ENCODE measurements at places on chromosomes 3 and 15.

- DNase-seq, result no peak
Observed at GRCh38 chr15:48802257-48802656, 8.6 kb downstream of the CEP152 start.

- DNase-seq, result no peak
Observed at GRCh38 chr15:73782344-73782959, 29.3 kb upstream of the INSYN1 start.

DNA sequence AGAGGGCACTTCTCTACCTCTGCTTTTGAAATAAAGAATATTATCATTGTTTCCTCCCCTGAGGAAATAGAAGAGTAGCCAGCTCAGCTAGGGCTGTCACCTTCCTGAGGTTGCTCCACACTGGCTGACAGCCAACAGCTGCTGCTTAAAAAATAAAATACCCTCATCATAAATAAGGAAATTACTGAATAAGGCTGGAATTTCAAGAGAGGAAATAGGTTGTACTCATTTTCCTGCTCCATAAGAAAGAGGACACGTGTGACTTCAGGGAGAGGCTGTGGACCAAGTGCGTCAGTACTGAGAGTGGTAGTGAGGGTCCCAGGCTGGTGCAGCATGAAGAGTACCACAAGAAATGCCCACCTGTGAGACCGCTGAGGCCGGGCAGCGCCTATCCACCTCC lies 8.1 kb upstream of the C2CD4B start:
- DNase-seq, result no peak

DNA sequence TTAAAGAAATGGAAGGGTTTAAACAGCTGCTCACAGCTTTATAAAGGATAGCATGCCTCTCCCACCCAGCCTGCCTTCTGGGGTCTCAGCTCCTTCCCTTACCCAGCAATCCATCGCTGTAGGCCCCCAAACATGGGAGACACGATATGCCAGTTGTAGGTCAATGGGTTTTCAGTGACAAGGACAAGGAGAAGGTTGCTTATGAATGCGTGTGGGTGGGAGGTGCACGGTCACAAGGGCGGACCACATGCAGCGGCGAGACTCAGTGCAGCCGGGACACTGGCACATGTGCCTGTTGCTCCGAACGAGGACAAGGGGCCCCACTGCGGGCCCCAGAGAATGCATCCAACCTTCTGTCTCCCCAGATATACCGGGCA lies 67.0 kb downstream of the MGLL start:
- DNase-seq, result no peak

DNA sequence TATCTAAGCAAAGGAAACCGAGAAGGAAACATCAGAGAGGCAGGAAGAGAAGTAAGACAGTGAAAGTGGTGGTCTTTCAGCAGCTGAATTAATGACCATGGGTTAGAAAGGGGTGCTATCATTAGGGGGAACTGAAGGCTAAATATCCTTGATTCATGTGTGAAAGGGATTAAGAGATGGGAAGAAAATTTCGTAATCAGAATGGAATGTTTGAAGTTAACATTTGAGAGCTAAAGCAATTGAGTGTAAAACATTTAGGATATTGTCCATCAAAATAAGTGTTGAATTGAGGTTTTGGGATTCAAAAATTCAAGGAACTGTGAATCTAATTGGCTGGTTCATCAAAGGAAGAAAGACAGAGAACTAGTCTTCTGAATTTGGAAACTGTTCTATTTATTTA lies 4.1 kb upstream of the ECT2 start:
- DNase-seq, result no peak

DNA sequence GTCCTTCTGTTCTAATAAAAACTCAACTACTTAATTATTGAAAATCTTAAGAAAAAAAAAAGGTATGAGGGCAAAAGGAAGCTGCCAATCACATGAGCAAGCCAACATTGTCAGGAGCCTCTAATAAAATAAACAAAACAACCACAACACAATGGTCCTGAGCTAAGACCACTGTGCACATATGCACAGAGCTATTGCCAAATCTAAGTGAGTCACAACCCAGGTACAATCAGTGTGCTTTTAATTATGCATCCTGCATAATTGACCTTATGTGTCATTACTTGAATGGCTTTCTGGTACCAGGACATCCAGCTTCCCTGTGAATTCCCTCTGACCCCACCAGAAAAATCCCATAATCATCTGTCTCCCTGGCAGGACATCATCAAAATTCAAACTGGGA lies 639.8 kb downstream of the MAGI1 start:
- DNase-seq, result no peak

- no peak for DNase-seq
Observed at GRCh38 chr15:53670701-53671100, 88.8 kb downstream of the WDR72 start.

DNA sequence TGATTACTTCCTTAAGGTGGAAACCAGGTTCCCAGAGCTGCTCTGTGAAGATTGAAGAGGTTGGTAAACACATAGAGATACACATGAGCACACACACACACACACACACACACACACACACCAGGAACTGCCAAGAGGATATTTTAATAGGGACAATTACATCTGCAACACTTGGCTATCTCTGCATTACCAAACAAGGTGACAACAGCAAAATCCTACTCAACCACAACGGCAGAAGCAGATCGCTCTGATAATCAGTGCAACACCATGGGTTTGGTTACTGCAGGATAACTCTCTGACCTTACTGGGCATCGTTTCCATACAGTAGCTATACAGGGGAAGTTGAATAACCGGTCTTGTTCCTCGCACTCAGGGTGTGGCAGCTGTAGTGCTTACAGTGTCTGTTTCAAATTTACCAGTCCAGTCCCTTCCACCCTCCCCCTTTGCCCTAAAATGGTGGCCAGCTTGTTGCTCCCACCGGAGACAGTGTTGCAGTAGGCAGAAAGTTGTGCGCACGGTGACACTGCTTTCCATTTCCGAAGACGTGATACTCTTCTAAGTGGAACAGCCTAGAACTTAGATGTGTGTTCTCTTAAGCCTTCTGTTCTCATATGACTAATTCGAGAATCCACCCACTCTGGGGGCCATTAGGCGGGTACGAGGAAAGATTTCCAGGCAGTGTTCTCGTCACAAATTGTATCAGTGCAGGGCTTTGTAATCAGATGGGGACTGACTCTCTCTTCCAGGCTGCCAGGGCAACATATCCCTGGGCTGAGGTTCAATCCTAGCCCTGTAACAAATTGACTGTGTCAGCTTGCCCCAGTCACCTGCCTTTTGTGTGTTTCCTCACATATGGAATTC lies 176.2 kb downstream of the P3H2 start:
- no peak for DNase-seq

DNA sequence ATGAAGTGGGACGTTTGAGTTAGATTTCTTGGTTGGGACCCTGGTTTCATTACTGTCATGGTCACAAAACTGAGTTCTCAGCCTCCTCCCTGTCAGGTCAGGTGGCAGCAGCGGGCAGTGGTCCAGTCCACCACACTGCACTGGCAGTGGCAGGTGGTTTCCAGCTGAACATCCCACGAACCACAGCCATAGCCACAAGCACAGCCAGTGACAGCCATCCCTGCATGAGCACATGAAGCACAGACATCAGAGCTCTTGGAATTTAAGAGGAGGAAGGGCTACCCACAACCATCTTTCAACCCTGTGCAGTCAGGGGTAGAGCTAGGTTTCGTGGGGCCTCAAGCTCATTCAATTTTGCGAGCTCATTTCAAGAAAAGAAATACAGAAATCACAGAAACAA lies 1.5 kb downstream of the RETNLB start:
- no peak for DNase-seq

DNA sequence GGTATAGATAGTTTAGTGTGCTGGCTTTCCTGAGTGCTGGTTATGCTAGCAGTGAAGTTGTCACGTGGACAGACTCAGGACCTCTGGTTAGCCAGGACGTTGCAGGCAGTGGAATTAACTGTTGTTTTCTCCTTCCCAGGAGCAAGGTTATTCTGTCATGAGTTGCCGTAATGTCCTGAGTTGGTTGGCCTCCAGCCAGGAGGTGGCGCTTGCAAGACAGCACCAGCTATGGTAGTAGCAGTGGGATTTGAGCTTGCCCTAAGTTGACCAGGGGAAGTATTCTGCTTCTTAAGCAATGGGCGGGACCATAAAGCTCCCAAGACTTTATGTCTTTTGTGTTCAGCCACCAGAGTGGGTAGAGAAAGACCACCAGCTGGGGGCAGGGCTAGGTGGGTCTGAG lies 240.7 kb upstream of the DNAJC19 start:
- no peak for DNase-seq

- no peak for DNase-seq
Observed at GRCh38 chr15:78448441-78449219, 10.6 kb downstream of the IREB2 start.

DNA sequence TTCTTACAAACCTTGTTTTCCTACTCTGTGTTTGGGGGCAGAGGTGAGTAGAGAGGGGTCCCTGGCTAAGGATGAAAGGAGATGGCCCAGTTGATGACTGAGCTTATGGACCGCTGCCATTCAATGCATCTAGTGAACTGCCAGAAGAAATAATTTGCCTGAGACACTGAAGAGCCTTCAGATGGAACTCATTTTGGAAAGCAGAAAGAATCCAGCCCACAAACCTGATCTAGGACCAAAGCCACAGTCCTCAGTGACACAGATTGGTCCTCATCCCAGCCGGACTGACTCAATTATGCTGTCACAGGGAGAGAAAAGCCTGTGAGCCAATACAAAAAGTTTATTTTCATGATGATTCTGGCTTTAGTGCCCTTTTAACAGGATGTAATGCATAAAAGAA lies 82.7 kb downstream of the CD47 start:
- no peak for DNase-seq

DNA sequence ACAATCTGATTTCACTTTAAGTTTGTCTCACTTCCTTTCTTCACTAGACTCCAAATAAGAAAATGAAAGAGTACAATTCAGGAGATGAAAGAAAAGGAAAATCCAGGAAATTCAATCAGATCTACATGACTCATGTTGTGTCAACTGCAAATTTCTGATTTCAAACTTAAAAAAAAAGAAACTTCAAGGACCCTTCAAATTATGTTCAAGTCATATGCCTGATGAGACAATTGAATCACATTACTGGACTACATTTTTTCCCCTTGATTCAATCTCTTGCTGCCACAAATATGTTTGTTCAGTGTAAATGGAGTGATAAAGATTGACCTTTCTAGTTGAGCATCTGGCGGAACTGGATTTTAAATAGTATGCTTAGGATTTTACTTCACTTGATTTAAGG lies 37.4 kb downstream of the FRMD5 start:
- no peak for DNase-seq

- DNase-seq, result no peak
Observed at GRCh38 chr3:151879037-151879436, 5.6 kb downstream of the SUCNR1 start.

DNA sequence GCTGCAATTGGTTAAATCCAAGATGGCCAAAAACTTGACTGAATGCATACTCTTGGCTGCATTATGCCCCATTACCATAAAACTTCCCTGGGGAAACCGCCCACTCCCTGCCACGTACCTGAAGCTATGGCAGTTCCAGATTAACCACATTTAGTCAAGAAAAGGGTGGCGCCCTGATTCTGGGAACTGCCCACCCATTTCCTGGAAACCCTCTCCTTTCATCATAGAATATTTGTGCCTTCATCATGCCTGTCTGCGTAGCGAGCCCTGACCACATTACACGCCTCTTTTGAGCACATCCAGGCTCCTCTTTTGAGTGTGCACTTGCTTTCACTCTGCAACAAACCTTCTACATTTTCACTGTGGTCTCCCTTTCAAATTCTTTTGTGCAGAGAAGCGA lies 5.2 kb downstream of the LINS1 start:
- DNase-seq, result peak; percentile 71

DNA sequence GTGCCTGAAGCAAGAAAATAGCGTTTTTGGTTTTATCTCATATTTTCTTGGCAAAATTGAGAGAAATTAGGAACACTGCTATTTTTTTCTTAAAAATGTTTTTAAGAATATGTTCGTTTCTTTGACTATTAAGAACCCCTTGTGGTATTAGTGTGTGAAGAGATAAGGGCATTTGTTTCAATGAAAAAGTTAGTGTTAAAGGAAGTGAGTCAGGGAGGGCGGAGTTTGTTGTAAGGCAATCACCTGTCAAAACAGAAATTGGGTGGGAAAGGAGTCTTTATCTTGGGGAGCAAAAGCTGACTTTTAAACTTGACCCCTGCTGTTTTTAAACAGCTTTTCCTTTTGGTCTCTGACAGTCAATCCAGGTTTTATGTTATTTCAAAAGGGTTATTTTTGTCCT lies 4.2 kb downstream of the RAP2B start:
- no peak for DNase-seq

DNA sequence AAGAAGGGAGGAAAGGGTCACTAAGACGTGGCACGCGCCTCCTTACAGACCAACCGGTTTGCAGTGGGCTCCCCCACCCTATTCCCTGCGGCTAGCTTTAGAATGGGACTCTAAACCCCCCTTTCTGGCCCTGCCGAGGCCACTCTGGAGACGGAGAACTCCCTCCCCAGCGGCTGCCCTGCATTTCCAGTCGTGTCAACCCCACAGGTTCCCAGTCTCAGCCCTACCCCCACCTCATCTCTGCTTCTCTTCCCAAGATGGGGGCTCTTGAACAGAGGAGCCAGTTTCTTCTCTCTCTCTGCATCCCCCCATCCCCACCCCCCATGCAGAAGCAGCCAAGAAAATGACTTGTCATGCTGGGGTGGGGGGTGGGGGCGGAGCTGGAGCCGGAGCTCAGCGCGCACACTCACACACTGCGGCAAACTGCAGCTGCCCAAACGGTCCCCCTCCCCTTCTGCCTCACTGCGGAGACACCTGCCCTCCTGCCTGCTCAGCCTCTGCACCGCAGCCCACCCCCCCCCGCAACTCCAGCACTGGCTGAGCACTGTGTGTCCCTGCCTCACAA lies 871 bp downstream of the MAP1A start:
- no peak for DNase-seq

- no peak for DNase-seq
Observed at GRCh38 chr15:76209523-76209922, 101.7 kb downstream of the ETFA start.

GRCh38 chr3:149145974-149146373 lies 16.5 kb downstream of the HPS3 start:
- DNase-seq, result no peak

DNA sequence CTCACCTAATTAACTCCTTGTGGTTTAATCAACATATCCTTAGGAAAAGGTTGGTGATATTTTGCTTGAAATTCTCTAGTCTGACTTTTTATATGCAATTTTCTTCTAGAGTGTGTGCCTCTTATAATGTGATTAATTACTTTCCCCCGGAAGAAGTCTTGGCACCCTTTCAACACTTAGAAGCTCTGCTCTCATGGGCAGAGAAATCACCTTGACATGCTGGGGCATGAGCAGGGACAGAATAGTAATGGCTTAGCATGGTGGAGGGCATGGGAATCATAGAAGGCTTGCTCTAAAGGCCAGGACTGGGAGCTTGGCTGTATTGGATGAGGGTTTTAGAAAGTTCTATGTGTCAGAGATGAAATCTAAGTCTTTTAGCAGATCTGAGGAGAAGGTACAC lies 293.5 kb downstream of the AGBL1 start:
- DNase-seq, result no peak

GRCh38 chr3:193727089-193727488 lies 134.1 kb downstream of the OPA1 start:
- DNase-seq, result no peak

All from T-helper 17 cell (primary cell).